ENCODE measurements at places on chromosomes 5 and 9.

- no peak for DNase-seq
These were observed 44.2 kb upstream of the CKMT2 start for GRCh38 chr5:81188962-81189361.

- DNase-seq: no peak
These were observed 9.4 kb downstream of the BARHL1 start for GRCh38 chr9:132591751-132592314.

- no peak for DNase-seq
These were observed 8.4 kb downstream of the MATR3 start for GRCh38 chr5:139301808-139302499.

DNA sequence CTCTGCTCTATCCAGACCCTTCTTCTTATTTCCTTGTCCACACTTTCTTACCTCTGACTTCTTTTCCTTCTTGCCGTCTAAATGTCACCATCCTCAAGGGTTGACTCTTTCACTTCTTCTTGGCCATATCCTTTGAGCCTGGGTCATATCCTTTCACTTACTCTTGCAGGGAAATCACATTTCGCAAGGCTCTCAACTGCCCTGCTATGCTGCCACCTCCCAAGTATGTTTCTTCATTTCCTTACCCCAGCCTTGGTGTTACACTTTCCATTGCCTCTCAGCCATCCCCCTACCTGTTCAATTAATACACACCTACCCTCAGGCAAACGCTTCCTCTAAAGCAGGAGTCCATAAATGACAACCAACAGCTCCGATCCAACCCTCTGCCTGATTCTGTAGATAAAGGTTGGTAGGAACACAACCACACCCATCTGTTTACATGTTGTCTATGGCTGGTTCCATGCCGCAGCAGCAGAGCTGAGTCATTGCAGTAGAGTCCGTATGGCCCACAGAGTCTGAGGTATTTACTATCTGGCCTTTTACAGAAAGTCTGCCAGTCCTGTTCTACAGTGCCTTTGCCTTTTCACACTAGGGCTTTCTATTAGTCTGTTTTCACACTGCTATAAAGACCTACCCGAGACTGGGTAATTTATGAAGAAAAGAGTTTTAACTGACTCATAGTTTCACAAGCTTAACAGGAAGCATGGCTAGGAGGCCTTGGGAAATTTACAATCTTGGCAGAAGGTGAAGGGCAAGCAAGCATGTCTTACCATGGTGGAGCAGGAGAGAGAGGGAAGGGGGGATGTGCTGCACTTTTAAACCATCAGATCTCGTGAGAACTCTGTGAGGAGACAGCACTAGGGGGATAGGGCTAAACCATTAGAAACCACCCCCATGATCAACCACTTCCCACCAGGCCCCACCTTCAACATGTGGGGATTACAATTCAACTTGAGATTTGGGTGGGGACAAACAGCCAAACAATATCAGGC, 97.9 kb downstream of the SV2C start:
- no peak for DNase-seq

DNA sequence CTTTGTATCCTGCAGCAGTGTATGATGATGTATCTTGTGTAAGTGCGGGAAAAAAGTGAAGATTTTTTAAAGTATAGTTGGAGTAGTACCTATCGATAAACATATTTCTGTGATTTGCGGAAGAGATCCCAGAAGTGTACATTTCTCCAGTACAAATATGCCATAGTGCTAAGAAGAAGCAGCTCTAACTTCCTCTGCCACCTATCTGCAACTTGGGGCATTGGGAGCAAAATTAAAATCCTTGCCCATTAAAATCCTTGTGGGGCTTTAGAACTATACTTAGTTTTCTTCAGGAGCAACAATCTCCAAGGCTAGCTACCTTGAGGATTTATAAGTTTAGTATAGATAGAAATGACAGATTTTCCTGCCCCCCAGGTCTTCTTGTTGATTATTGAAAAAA, 123.7 kb downstream of the VCAN start:
- DNase-seq: no peak

DNA sequence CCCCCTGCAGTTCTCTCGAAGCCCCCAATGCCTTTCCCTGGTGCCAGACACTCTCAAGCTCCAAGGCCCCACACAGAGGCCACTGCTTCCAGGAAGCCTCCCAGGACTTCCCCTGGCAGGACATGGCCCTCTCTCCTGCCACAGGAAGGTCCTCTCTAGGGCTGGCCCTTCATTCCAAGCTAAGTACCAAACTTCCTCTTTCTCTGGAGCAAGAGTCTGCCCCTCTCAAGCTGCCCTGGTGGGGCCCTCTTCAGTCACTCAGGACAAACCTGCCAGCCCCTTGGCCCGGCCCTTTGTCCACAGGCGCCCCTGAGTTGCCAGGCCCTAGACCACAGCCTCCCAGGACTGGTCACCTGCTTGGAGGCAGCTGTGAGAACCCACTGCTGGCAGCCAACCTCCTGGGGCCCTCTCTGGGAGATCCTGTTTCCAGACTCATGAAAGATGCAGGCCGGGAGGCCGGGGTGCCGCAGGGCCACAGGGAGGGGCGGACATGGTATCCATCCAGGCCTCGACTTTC, 6.6 kb downstream of the NINJ1 start:
- no peak for DNase-seq

DNA sequence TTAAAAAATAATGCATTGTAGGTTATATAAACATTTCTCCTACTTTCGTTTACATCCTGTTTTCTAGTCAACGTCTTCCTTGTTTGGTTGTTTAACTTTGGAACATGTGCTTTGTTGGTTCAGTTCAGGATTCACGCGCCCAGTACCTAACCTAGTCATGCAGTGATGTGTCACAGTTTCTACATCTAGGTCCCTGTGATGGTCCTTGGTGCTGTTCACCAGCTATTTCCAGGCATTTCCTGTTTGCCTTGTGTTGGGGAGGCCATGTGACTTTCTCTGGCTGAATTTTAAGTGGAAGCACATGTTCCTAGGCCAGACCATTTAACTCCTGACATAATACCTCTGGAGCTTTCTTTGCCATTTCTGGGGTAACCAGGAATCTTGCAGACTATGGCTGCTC, 292.3 kb downstream of the SMARCA2 start:
- no peak for DNase-seq

GRCh38 chr9:86099701-86100364, 475 bp upstream of the GOLM1 start:
- DNase-seq: no peak

DNA sequence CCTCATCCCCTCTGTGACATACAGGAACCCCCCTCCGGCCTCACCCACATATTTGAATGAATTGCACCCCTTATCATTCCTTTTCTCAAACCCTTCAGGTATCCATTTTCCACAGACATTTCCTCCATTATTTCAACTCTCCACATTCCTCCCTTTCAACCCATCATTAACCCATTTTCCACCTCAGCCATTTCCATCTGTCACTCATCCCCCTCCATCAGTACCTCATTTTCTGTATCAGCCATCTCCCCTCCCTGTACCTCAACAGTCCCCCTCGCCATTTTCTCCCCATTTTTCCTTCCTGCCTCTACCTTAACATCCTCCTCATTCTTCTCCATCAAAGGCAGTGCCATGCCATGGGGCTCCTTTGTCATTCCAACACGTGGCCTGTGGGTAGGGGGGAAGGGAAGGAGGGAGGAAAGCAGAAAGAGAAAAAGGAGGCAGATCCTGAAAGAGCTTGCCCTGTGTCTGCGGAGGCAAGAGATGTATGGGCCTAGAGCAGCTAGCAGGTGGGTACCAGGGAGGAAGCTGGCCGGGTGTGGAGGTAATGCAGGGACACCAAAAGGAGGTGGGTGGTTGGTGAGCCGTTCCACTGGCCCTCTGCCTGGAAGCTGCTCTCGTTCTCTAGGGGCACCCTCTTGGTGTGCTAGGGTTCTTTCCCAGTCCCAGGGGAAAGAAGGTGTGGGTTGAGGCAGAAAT, 1.5 kb downstream of the DNAJB5 start:
- no peak for DNase-seq

DNA sequence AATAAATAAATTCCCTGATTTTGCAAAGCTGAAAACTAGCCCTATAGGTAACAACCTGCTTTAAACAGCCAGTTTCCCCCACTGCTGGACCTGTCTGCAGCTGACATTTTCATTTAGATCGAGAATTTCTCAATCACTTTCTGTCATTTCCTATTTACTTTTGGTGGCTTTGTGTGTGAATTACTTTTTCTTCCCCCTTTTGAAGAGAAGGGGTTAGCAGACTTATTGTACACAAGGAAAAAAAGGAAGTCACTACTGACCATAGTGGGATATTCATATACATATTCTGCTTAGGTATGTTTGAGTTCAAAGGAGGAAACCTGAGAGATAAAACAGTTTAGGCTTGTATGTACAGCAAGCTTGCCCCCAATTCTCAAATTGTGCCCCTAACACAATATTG, 27.0 kb upstream of the IFNB1 start:
- DNase-seq: no peak

GRCh38 chr9:100111235-100111634, 12.2 kb downstream of the INVS start:
- no peak for DNase-seq

- DNase-seq: no peak
These were observed 128.9 kb downstream of the PDE8B start for GRCh38 chr5:77339337-77339890.

- DNase-seq: no peak
These were observed 125.7 kb upstream of the SMIM23 start for GRCh38 chr5:171659896-171660295.

GRCh38 chr5:133256276-133256675, 204.5 kb downstream of the HSPA4 start:
- DNase-seq: no peak

DNA sequence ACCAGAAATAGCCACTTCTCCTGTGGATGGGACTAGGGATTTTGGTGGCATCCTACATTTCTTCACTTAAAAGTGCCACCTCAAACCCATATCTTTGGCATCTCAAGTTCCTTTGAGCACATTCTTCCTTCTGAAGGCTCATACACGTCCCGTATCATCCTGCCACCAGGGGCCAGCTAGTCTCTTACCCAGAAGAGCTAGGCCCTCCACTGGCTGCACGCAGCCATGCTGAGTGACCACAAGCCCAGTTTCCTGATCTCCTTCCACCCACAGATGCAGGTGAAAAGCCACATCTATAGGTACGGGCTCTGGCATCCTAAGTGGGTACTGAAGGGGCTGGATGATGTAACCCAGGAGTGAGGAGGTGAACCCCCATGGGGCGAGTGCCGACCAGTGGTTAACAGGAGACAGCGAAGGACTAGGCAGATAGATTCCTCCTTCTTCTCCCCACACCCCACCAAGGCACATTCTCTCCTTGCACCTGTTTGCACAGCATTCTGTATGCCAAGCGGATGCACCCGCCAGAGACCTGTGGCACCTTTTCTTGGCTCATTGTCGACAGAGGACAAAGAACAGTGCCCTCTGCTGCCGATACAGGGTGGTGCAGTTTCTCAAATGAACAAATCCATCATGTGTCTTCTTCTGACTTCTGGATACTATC, 14.4 kb upstream of the SCGB3A1 start:
- DNase-seq: peak; percentile 7

GRCh38 chr5:73687357-73687756, 61.4 kb downstream of the ARHGEF28 start:
- DNase-seq: no peak

GRCh38 chr9:98989036-98990000, 45.6 kb downstream of the COL15A1 start:
- DNase-seq: no peak

DNA sequence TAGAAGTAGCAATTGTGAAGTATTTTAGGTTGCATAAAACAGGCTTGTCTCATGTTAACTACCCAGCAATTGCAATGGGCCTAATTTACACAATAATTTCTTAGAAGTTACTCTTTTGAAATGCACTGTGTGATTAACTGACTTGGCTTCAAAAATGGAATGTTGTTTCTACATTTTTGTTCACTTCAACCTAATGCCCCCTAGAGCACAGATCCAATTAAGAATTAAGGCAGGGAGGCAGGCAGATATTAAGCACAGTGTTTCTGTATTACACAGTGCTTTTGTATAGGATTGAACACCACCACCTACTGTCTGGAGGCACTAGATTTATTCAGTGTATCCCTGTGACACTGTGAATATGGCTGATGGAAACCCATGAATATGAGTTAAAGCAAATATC, 302.1 kb downstream of the FBXL17 start:
- DNase-seq: no peak

GRCh38 chr5:52725065-52725746, 62.5 kb upstream of the ITGA1 start:
- DNase-seq: no peak

DNA sequence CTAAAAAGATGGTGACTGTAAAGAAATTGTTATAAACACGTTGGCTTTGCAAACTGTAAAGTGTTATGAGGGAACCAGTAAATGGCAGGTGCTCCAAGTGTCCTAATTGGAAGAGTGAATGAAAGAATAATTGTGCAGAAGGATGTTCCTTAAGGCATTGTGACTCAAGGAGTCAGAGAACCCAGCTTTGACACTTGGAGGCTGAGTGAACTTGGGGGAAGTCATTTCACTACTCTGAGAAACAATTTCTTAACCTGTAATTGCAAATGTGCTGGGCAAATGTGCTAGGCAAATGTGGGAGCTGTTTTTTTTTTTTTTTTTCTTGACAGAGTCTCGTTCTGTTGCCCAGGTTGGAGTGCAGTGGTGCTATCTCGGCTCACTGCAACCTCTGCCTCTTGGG, 84.0 kb upstream of the TNFSF8 start:
- DNase-seq: no peak

- no peak for DNase-seq
These were observed 231.5 kb downstream of the ZNF608 start for GRCh38 chr5:124514956-124515355.

- DNase-seq: no peak
These were observed 138.8 kb upstream of the COL5A1 start for GRCh38 chr9:134502809-134503211.

- DNase-seq: no peak
These were observed 127.6 kb downstream of the RFX3 start for GRCh38 chr9:3398232-3398648.

GRCh38 chr5:1524799-1525623, 1.3 kb upstream of the LPCAT1 start:
- no peak for DNase-seq

GRCh38 chr9:93458712-93459111, 5.3 kb upstream of the FAM120AOS start:
- no peak for DNase-seq

All from stimulated activated CD8-positive, alpha-beta memory T cell treated with anti-CD3 and anti-CD28 coated beads, Interleukin-15, amount 100 ng/mL, for 4 hours (primary cell).